Liver (tissue), 10 donors: ENCODE measurements at places on chromosomes 16 and 17. TPM values are rescaled to one million over a fixed set of nuclear protein-coding genes. Genes with fewer than 3 reads are reported as not detected.

Gene ERN1
- total RNA-seq: 7.5 TPM

Gene EME1
- 3.4 TPM for total RNA-seq

Gene TMC5
- 1.2 TPM for total RNA-seq

Gene CTRB2
- 0.33 TPM for total RNA-seq

Gene ACSM2A
- total RNA-seq: 1,049 TPM

Gene ACE
- total RNA-seq: 2.1 TPM

Gene DCTN5
- 15.1 TPM for total RNA-seq

Gene KRT38
- total RNA-seq: not detected

Gene ZP2
- total RNA-seq: not detected

Gene GRAP
- 6.5 TPM for total RNA-seq
